ENCODE measurements at places on chromosomes 1 and 21. TPM values are rescaled to one million over a fixed set of nuclear protein-coding genes. Genes with fewer than 3 reads are reported as not detected.

DNA sequence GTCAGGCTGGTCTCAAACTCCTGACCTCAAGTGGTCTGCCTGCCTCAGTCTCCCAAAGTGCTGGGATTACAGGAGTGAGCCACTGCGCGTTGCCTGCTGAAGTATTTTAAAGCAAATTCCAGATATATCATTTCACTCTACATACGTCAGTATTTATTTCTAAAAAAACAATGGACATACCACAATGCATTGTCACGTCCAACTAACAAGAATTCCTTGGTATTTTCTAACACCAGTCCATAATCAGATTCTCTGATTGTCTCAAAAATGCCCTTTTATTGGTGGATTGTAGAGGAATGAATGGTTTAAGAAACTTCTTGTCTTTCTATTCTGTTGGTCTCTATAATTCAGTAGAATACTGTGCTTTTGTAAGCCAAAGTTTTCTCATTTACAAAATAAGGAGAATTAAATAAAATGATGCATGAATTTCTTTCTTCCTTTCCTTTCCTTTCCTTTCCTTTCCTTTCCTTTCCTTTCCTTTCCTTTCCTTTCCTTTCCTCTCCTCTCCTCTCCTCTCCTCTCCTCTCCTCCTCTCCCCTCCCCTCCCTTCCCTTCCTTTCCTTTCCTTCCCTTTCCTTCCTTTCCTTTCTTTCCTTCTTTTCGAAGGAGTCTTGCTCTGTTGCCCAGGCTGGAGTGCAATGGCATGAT lies 55.8 kb downstream of the VPS13D start:
- no peak overlapping the region for H3K4me3 ChIP-seq
- H3K27me3 ChIP-seq, result no peaks in the 10 kb centered on the region
- DNase-seq, result no peak
- peaks cover 2% of the 10 kb centered on the region for H3K36me3 ChIP-seq
- no peaks in the 10 kb centered on the region for H3K4me1 ChIP-seq

DNA sequence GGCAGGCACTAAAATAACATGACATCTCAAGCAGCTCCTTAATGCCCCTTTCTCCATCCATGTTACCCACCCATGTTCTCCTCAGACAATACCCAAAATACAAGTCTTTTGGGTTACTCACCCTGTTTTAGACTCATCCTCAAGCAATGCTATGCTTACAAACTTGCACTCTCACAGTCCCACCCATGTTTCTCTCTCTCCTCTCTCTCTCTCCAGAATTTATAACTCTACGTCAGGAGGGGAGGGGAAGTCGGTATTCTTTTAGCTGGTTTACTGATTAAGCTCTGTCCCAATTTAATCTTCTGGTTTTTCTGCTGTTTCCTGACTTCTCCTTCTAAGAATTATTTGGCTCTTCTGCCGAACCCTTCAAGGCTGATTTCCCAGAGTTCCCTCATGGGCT lies 98.0 kb upstream of the NR5A2 start:
- no peaks in the 10 kb centered on the region for H3K4me1 ChIP-seq
- no peaks in the 10 kb centered on the region for H3K36me3 ChIP-seq
- H3K27ac ChIP-seq, result no peak overlapping the region
- no peak overlapping the region for H3K4me3 ChIP-seq
- H3K27me3 ChIP-seq, result no peaks in the 10 kb centered on the region
- no peak for DNase-seq

- no peak overlapping the region for H3K4me3 ChIP-seq
- H3K36me3 ChIP-seq, result no peaks in the 10 kb centered on the region
- H3K27me3 ChIP-seq, result no peaks in the 10 kb centered on the region
- H3K27ac ChIP-seq, result no peak overlapping the region
- H3K4me1 ChIP-seq, result no peaks in the 10 kb centered on the region
Measured at GRCh38 chr1:54156201-54156600, 3.4 kb upstream of the CDCP2 start.

ARPC5 gene
- 90.6 TPM for polyA plus RNA-seq

IL10RB gene
- polyA plus RNA-seq, result 16.2 TPM

ELF3 gene
- 2.3 TPM for polyA plus RNA-seq
